ENCODE measurements at places on chromosomes 3 and 15.

GRCh38 chr15:81111510-81112470 lies 22.3 kb upstream of the CFAP161 start:
- no peak for DNase-seq

GRCh38 chr15:91541286-91541685 lies 312.2 kb upstream of the SLCO3A1 start:
- DNase-seq, result no peak

DNA sequence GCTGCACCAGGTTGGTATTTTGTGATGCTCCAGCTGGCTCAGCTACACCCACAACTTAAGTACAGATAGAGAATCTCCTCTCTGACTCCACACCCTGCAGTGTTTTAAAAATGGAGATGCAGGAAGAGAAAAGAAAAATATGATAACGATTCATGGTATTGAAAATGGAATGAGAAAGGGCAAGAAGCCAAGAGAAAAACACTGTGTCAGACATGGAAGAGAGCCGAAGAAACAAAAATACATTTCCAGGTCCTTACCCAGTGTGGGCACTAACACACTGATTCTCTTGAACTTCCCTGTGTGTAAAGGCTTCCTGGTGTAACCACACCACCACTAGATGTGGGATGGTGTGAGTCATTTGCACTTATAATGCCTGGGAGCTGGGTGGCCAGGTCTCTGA lies 93.1 kb downstream of the GMPS start:
- no peak for DNase-seq

GRCh38 chr3:59142556-59142955 lies 92.7 kb upstream of the CFAP20DC start:
- no peak for DNase-seq

GRCh38 chr3:157027861-157028745 lies 131.8 kb downstream of the CCNL1 start:
- DNase-seq, result no peak

- DNase-seq, result no peak
These were observed 25.8 kb downstream of the SNX1 start for GRCh38 chr15:64121614-64122013.

- DNase-seq, result no peak
These were observed 100.0 kb downstream of the ARPP21 start for GRCh38 chr3:35739181-35739809.

DNA sequence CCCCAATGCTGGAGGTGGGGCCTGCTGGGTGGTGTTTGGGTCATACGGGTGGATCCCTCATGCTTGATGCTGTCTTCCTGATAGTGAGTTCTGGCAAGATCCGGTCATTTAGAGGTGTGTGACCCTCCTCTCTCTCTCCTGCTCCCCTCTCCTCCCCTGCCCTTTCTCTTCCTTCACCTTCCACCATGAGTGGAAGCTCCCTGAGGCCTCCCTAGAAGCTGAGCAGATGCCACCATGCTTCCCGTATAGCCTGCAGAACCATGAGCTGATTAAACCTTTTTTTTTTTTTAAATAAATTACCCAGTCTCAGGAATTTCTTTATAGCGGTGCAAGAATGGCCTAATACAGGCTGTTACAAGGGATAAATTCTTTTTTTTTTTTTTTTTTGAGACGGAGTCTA lies 36.3 kb upstream of the IQSEC1 start:
- DNase-seq, result no peak

DNA sequence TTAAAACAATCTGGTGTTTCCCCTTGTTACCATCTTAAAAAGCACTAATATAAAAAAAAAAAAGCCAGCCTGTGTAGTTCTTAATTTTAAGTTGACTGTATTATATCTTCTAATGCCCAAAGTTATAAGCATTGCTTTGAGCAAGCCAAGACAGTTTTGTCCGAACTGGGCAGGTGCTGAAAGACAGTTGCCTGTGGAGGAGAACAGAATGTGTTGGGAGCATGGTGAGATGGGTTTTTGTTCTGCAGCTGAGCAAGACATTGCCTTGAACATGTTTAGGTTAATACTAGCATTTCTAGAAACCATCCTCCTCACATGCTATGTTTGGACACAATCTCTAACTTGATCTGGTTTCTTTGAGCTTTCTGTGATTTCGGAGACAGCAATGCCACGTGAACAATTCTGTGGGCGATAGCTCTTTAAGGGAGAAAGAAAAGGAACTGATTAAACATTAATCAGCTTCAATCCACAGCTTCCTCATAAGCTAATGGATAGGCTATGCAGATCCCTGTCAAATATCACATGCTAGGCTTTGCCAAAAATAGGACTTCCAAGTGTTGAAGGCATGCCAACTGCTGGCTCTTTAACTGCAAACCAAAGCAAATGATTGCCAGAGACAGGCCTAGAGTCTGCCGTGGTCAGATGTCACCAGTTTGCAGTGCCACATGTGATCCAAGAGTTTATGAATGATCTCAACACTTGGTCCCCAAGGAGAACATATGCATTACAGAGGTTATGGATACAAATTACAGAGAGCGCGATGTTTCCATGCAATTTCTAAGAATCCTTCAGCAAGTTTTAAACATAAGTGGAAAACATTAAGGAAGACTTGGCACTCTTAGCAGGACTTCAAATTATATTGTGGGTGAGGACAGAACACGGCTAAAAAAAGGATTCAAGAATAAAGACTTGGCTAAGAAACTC lies 428.1 kb downstream of the ROBO2 start:
- DNase-seq, result no peak

DNA sequence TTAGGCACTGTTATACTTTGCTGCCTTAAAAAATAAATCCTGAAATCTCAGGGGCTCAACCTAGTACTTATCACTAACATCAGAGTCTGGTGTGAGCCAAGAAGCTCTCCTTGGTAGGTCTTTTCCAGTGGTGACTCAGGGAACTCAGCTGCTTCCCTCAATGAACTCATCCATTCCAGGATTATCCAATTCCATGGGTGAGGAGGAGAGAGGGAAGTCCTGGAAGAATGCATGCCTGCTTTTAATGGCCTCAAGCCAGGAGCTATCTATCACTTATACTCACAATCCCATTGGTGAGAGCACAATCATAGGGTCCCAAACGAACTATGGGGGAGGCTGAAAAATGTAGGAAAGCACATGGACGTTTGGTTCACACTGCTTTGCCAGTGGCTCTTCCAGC lies 113.6 kb downstream of the POLR2M start:
- DNase-seq, result no peak

DNA sequence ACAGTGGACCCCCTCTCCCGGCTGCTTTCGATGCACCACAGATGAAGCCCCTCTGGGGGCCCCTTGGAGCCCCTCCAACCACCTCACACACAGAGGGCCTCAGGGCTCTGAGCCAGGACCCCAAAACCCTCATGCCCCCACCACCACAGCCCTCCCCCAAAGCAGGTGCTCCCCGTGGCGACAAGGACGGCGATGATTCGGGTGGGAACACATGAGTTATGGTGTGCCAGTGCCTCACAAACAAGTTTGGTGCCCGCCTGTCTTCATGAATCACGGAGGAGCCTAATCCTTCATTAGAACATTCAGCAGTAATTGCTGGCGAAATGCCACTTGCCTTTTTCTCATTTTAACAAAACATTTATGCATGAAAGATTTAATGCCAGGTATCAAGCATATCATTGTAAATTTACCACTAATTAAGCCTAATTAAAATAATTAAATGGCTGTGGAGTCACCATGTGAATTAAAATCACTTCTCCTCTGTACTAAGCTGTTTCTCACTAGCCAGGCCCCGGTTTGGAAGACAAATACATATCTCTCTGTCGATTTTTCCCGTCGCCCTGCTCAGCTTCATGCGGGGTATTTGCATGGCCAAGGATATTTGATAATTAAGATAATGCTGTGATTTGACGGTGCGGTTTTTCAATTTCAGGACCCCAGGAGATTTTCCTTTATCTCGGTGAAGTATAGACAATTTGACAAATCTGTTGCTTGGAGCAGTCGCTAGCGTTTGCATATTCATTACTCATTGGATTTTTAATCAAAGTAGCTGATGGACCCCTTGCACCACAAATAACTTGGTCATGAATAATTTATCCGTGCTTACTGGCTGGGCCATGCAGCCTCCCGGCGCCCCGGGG lies 157.0 kb downstream of the TLE3 start:
- DNase-seq, result no peak

GRCh38 chr15:96337365-96338023 lies 7.0 kb downstream of the NR2F2 start:
- DNase-seq, result no peak

- no peak for DNase-seq
These were observed 436.1 kb downstream of the CHL1 start for GRCh38 chr3:632571-633170.

GRCh38 chr3:129491794-129492193 lies 36.6 kb upstream of the RHO start:
- no peak for DNase-seq

DNA sequence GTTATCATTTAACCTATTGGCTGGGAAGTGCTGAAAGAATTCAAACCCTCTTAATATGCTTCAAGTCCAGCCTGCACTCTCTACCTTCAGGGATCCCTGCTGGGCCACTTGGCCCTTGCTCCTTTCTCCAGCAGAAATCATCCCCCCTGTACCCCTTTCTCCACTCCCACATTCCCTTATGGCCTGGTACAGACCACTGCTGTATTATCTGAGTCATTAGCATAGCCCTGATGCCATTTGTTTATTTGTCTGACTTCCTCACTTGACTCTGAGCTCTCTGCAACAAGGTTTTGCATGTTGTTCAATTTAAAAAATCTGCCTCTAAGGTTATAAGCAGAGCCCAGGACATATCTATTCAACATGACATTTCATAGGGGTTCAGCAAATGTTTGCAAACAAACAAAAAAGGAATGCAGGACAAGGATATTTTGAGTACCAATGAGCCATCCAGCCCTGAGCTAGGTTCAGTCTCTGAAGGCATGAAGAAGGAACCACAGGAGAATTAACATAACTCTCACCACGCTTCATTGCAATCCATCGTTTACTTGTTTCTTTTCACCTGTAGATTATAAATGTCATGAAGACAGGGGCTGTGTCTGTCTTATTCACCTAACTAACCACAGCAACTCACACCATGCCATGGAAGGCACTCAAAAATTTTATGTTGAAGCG lies 26.6 kb upstream of the HES1 start:
- no peak for DNase-seq

GRCh38 chr15:29822684-29823459 lies 604 bp upstream of the TJP1 start:
- DNase-seq, result peak; percentile 37

- DNase-seq, result peak; percentile 57
These were observed 61.2 kb downstream of the CLDN1 start for GRCh38 chr3:190261015-190261414.

DNA sequence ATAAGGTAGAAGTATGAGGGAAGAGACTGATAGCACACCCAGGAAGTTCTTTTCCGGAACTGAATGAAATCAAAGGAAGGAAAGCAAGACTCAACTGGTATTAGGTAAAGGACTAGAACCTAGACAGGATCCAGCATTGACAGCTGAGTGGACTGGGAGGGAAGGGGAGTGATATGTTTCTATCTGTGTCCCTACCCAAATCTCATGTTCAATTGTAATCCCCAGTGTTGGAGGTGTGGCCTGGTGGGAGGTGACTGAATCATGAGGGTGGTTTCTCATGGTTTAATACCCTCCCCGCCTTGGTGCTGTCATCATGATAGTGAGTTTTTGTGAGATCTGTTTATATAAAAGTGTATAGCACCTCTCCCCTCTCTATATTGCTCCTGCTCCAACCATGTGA lies 415.9 kb upstream of the KCNMB2 start:
- no peak for DNase-seq

- peak; percentile 94 for DNase-seq
These were observed 26.2 kb upstream of the SPTBN5 start for GRCh38 chr15:41919954-41920538.

DNA sequence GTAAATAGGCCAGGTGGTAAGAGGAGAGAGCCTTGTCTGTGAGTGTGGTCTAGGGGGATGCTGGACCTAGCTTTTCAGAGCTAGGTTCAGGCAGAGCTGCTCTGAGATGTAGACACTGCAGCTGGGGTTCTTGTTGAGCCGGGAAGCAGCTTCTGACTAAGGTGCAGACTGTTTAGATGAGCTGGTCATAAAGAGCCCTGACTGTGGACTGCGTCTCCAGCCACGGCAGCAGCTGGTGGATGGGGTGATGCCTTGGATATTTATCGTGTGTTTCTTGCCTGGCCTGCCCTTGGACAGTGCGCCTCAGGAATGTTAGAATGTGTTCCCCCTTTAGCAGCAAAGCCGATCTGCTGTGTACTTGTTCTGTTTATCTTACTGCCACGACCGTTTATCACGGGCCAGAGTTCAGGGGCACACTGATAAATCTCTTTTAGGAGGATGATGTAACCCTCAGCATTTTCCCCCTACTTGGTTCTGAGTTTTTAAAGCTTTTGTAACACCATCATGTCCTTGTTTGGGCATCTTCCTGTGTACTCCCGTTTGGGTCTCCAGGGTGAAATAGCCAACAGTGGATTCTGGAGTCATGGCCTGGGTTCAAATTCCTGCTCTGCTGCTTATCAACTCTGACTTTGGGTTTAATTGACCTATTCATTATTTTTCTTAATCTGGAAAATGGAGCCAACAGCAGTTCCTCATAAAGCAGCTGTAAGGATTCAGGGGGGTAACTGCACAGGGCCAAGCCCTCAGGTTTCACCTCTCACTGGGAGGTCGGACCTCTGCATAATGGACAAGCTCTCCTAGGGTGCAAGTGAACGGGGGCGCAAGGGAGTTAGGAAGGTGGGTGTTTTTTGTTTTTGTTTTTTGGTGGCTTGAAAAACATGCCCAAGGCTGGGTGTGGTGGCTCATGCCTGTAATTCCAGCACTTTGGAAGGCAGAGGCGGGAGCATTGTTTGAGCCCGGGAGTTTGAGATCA lies 51.4 kb downstream of the FLNB start:
- DNase-seq, result no peak

- peak; percentile 77 for DNase-seq
These were observed 46.1 kb downstream of the BTD start for GRCh38 chr3:15647611-15648167.

GRCh38 chr15:99943466-99943865 lies 210.2 kb upstream of the LYSMD4 start:
- no peak for DNase-seq

- DNase-seq, result no peak
These were observed 190.9 kb downstream of the ADAMTS9 start for GRCh38 chr3:64496786-64497490.

GRCh38 chr15:51992953-51993352 lies 21.4 kb upstream of the LEO1 start:
- no peak for DNase-seq

- DNase-seq, result no peak
These were observed 231.9 kb upstream of the DPPA4 start for GRCh38 chr3:109569135-109569846.

GRCh38 chr15:92076541-92076940 lies 223.0 kb downstream of the SLCO3A1 start:
- no peak for DNase-seq

- DNase-seq, result no peak
These were observed 289.1 kb downstream of the GAP43 start for GRCh38 chr3:115912372-115912771.

DNA sequence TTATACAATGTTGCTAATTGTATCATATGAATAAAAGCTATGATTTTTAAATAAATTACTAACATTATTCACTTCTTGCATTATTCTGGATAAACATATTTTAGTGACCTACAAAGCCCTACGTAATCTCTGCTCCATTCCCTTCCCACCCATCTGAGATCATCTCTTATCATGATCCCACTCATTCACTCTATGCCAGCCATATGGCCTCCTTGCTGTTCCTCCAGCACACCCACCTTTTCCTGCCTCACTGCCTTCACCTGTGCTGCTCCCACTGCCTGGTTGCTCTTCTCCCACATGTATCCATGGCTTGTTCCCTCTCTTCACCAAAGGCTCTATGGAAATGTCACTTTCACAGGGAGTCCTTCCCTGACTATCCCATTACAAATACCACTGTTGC lies 7.3 kb upstream of the USP8 start:
- no peak for DNase-seq

GRCh38 chr15:40436892-40437751 lies 3.6 kb upstream of the BAHD1 start:
- no peak for DNase-seq
